ENCODE measurements at places on chromosomes 2 and 18.

GRCh38 chr2:78417355-78417754 is 608.1 kb upstream of the REG3G start:
- no peak for DNase-seq
- no peaks in the 10 kb centered on the region for H3K27me3 ChIP-seq
- H3K36me3 ChIP-seq = no peaks in the 10 kb centered on the region
- no peak overlapping the region for H3K4me3 ChIP-seq

GRCh38 chr2:21515903-21516302 is 392.1 kb downstream of the TDRD15 start:
- no peaks in the 10 kb centered on the region for H3K36me3 ChIP-seq
- no peaks in the 10 kb centered on the region for H3K4me1 ChIP-seq
- no peaks in the 10 kb centered on the region for H3K27me3 ChIP-seq
- H3K27ac ChIP-seq = no peak overlapping the region
- H3K4me3 ChIP-seq = no peak overlapping the region
- no peak for DNase-seq

DNA sequence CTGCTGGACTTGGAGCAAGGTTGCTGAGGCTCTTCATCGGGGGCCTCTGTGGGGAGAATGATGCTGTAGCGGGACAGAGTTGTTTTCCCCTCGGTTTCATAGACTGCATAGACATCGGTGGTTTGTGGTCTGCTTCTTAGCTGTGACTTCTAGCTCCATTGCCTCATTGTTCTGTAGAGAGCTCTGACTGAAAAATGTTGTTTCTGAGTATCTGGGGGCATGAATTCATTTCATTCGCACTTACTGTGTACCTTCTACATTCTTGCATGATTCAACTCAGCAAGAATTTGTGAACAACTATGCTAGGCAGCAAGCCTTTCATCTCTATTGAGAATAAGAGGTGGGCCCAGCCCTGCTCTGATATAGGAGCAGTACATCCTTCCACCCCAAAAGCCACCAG is 406.8 kb downstream of the NBAS start:
- DNase-seq = no peak
- no peaks in the 10 kb centered on the region for H3K36me3 ChIP-seq
- no peaks in the 10 kb centered on the region for H3K4me1 ChIP-seq
- no peaks in the 10 kb centered on the region for H3K27me3 ChIP-seq
- H3K27ac ChIP-seq = no peak overlapping the region
- no peak overlapping the region for H3K4me3 ChIP-seq

GRCh38 chr2:209824391-209824790 is 52.8 kb downstream of the UNC80 start:
- no peak for DNase-seq
- H3K4me3 ChIP-seq = no peak overlapping the region
- H3K27ac ChIP-seq = no peak overlapping the region
- H3K27me3 ChIP-seq = no peaks in the 10 kb centered on the region
- H3K36me3 ChIP-seq = no peaks in the 10 kb centered on the region
- no peaks in the 10 kb centered on the region for H3K4me1 ChIP-seq

DNA sequence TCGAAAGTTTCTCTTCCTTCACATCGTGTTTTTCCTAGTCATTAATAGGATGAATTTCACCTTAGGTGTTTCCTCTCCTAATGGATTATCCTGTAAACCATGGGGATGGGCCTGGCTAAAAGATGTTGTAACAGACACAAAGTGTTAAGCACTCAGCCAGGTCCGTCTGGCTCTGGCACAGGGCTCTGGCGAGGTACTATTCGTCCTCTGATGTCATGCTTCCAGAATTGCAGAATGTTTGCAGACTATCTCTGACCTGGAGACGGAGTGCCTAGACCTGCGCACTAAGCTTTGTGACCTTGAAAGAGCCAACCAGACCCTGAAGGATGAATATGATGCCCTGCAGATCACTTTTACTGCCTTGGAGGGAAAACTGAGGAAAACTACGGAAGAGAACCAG is 13.2 kb downstream of the ATG16L1 start:
- H3K27me3 ChIP-seq = no peaks in the 10 kb centered on the region
- DNase-seq = no peak
- H3K4me1 ChIP-seq = no peaks in the 10 kb centered on the region
- peaks cover 31% of the 10 kb centered on the region for H3K36me3 ChIP-seq
- H3K27ac ChIP-seq = no peak overlapping the region
- no peak overlapping the region for H3K4me3 ChIP-seq

Measured in Panc1 (cell line).